Retinal pigment epithelial cell (primary cell): ENCODE measurements at places on chromosomes 11 and 22.

GRCh38 chr11:62459080-62459479, 40.2 kb downstream of the SCGB1A1 start:
- no peak for DNase-seq

DNA sequence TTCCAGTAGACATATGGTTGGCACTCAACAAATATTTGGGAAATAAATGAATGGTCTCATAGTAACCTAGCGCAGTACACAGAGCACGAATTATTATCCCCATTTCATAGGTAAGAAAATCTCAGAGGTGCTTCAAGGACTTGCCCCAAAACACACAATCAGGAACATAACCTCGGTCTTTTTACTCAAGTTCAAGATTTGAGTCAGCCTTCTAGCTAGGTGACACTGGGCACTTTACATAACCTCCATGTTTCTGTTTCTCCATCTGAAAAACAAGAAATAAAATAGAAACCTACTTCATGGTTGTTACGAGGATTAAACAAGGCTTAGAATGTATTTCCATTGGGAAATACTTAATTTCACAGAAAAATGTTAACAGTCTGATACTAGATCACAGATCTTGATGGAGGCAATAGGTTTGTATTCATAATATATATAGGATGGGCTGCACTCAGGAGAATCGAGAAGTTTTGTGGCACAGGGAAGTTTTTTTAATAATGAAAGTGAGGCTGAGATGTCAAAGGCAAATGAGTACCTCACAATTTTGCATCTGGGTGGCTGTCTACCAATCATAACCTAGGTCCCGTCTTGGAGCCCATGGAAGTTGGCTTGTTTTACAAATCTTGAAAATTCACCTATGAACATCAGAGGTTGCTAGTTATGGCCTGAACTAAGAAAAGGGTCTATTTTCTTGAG, 147.4 kb upstream of the ZC3H12C start:
- DNase-seq = no peak

DNA sequence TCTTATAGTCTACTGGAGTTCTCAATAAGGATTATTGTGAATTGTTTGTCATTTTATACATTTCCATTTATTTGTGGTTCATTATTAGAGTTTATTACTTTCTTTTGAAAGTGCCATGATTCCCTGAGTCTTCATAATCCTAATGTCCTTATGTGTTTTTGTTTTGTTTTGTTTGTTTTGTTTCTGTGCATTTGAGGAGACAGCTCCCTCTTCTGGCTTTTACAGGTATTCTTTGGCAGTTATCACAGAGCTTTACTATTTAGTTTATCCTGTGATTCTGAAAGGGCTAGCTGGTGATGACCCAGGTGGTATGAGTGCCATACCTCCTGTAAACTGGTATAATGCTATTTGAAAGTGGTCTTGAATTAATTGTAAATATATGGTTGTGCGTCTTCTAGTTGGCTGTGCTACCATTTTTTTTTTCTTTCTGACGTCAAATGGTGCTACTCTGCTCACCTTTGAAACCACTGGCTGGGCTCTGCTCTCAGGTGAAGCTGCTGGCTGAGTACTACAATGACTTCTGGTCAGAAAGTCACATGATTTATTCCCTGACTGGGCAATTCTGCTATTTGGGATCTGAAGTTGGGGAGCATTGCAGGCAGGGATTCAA, 751.2 kb downstream of the JRKL start:
- DNase-seq = no peak

GRCh38 chr11:61567286-61568061, 13.4 kb downstream of the SYT7 start:
- peak; percentile 41 for DNase-seq

- peak; percentile 76 for DNase-seq
Measured at GRCh38 chr11:46001448-46001914, 79.0 kb downstream of the LARGE2 start.
